Breast epithelium (tissue), 4 donors: ENCODE measurements at places on chromosomes 4 and X. TPM values are rescaled to one million over a fixed set of nuclear protein-coding genes. Genes with fewer than 3 reads are reported as not detected.

Gene ADH1A
- total RNA-seq, result 2.3 TPM

Gene TCP11X2
- not detected for total RNA-seq

Gene PDE5A
- 49.8 TPM for total RNA-seq

Gene LEF1
- 2.6 TPM for total RNA-seq

Gene TRPC5OS
- not detected for total RNA-seq

Gene ANXA10
- not detected for total RNA-seq

DNA sequence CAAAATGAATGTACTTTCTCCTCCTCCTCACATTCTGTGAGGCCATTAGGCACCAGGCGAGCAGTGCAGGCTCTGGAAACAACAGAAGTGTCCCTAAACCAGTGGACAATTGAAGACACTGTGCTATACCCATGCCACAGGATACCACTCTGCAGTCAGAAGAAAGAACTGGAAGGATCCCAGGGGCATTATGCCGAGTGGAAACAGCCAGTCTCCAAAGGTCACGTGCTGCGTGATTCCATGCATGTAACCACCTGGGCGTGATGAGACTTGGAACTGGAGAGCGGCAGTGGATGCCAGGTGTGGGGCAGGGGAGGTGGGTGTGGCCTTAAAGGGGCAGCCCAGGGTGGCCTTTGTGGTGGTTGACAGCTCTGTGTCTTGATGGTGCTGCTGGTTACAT lies 139.4 kb downstream of the EVC2 start:
- peaks cover 6% of the 10 kb centered on the region for H3K4me1 ChIP-seq
- no peaks in the 10 kb centered on the region for H3K27me3 ChIP-seq
- peaks cover 6% of the 10 kb centered on the region for H3K36me3 ChIP-seq
- no peak overlapping the region for H3K4me3 ChIP-seq
- no peak overlapping the region for H3K27ac ChIP-seq

DNA sequence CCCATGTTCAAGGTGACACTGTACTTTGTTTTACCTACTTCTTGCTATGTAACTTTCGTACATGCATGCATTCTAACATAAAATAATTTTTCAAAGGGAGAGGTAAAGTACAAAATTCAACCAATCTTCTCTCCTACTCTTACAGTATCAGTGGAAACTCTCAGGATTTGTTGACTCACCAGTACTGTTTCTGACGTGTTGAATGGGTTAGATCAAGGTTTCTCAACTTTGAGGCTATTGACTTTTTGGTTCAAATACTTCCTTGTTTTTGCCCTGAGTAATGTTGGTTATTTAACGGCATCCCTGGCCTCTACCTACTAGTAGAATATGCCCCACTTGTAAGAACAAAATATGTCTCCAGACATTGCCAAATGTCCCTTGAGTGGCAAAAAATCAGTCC lies 94.6 kb upstream of the SMAD1 start:
- H3K4me3 ChIP-seq, result no peak overlapping the region
- H3K27ac ChIP-seq, result no peak overlapping the region
- DNase-seq, result no peak
- H3K27me3 ChIP-seq, result no peaks in the 10 kb centered on the region
- no peaks in the 10 kb centered on the region for H3K36me3 ChIP-seq

GRCh38 chr4:82704156-82704555 lies 94.4 kb downstream of the SCD5 start:
- DNase-seq, result no peak
- no peak overlapping the region for H3K4me3 ChIP-seq
- no peaks in the 10 kb centered on the region for H3K4me1 ChIP-seq
- no peaks in the 10 kb centered on the region for H3K27me3 ChIP-seq

DNA sequence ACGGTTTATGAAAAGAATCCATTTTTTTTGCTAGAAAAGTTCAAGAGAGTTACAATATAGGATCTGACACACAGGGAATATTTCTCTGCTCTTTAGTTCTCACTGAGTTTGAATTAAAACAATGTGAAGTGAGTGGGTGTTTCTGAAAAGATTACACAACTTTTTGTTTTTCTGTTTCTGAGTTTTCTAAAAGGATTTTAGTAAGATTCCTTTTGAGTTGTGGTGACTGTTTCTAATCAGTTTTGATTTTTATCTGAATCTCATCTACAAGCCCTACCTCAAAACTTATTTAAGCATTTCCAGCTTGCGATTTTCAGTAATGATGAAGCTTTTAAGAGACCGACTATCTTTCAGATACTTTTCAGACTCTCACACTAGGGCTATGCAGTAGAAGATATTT lies 141.7 kb downstream of the GPAT3 start:
- H3K27me3 ChIP-seq, result no peaks in the 10 kb centered on the region
- H3K4me3 ChIP-seq, result no peak overlapping the region
- DNase-seq, result no peak
- H3K4me1 ChIP-seq, result no peaks in the 10 kb centered on the region
- no peak overlapping the region for H3K27ac ChIP-seq
- no peaks in the 10 kb centered on the region for H3K36me3 ChIP-seq

- H3K27ac ChIP-seq, result no peak overlapping the region
- H3K4me3 ChIP-seq, result no peak overlapping the region
- no peaks in the 10 kb centered on the region for H3K4me1 ChIP-seq
- H3K27me3 ChIP-seq, result peaks cover 55% of the 10 kb centered on the region
Observed at GRCh38 chrX:68754406-68754805, 74.4 kb upstream of the EFNB1 start.

GRCh38 chrX:103628386-103629317 lies at the start of gene TCEAL1:
Gene TCEAL1 (plus strand): TSS chrX:103628975. CDS start chrX:103629917, 942 bp downstream.
- peak; percentile 53 for DNase-seq
- no peaks in the 10 kb centered on the region for H3K36me3 ChIP-seq
- H3K4me1 ChIP-seq, result no peaks in the 10 kb centered on the region
- peak within 1 kb of the TSS; percentile 74 for H3K4me3 ChIP-seq
- H3K27me3 ChIP-seq, result peaks cover 32% of the 10 kb centered on the region

DNA sequence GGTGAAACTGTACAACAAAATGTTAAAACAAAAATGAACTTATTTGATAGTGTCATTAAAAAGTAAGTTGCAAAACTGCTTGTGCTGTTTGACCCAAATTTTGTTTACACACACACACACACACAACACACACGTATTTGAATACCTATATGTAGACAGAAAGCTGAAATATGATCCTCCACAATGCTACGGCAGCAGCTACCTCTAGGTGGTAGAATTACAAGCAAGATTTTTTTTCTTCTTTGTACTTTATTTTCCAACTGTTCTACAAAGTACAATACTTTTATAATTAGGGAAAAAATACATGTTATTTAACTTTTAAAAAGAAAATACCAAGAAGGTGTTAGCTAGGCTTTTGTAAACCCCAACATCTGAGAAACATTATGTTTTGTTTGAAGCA lies 1.2 kb downstream of the CYTL1 start:
- no peak for DNase-seq
- H3K4me3 ChIP-seq, result no peak overlapping the region
- H3K27me3 ChIP-seq, result peaks cover 20% of the 10 kb centered on the region
- H3K27ac ChIP-seq, result no peak overlapping the region

DNA sequence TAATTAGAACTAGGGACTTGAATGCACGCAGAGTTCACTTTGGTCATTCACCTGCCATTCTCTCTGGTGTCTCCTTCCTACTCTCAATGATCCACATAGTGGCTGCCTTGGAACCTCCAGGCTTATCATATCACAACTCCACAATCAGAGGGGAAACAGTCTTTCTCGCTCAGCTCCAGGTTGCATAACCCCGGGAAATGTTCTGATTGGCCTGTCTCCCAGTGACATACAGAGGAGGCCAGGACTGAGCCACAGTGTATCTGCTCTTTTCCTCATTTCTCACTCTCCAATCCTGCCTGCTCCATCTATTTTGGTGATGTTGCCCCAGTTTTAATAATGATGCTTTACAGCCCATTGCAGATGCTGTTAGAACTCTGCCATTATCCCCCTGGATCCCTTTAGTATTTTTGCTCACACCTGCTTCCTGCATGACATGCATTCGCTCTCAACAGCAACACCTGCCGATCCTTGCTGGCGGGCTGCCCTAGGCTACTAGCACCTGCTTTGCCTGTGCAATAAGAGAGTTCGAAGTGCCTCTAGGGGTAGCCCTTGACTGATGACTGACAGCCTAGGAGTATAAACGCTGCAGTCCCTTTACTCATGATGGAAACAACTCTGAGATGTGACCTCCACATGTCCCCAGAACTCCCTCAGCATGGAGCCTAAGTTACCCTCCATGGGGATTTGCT lies 211.3 kb upstream of the RPS6KA3 start:
- no peaks in the 10 kb centered on the region for H3K36me3 ChIP-seq
- no peaks in the 10 kb centered on the region for H3K4me1 ChIP-seq
- H3K27ac ChIP-seq, result no peak overlapping the region
- no peak overlapping the region for H3K4me3 ChIP-seq
- no peak for DNase-seq

DNA sequence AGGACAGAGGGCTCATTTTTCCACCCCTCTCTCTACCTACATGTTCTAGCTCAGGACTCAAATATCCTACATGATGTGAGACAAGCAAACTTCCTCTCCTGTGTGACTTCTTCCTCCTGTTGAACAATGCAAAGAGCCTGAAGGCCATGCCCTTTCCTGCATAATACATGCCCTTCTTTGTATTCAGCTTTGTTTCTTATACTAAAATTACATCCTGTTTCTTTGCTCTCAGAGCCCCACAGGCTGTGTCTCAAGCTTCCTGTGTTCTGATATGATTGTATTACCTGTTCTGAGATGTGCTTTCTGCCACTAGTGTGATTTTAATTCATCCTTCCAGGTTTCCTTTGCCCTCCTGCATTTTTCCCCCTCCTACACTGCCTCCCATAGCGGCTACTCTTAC lies 166.4 kb upstream of the AFF2 start:
- no peak overlapping the region for H3K27ac ChIP-seq
- H3K27me3 ChIP-seq, result no peaks in the 10 kb centered on the region
- no peaks in the 10 kb centered on the region for H3K36me3 ChIP-seq
- H3K4me3 ChIP-seq, result no peak overlapping the region

GRCh38 chr4:187504974-187505797 lies 490.4 kb upstream of the ZFP42 start:
- no peak for DNase-seq
- H3K27me3 ChIP-seq, result no peaks in the 10 kb centered on the region
- H3K27ac ChIP-seq, result no peak overlapping the region
- H3K36me3 ChIP-seq, result no peaks in the 10 kb centered on the region

GRCh38 chr4:9924750-9925149 lies 96.5 kb downstream of the SLC2A9 start:
- no peak overlapping the region for H3K4me3 ChIP-seq
- H3K27me3 ChIP-seq, result no peaks in the 10 kb centered on the region
- no peaks in the 10 kb centered on the region for H3K4me1 ChIP-seq
- H3K36me3 ChIP-seq, result no peaks in the 10 kb centered on the region
- no peak for DNase-seq

DNA sequence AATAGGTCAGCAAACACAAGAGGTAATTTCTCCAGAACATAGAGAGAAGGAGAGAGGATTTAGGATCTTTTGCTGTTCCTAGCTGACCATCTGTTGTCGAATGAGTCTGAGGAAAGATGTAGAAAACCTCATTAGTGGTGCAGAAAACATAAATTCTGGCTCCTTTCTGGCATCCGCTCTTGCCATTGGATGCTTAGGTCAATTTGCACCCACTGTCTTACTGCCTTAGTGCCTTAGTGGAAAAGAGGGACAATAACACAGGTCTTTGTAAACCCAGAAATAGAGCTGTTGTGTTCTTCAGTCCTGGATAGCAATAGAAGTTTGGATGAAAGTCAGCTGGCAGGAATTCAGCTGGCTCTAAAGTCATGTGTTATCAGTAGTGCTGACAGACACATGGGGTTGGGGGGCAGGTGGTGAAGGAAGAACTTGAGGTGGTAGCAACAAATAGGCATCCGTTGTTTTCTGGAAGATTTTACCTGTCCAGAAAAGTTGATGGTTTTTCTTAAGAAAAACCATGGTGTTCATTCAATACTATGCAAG lies 78.2 kb downstream of the GLRA2 start:
- H3K27ac ChIP-seq, result no peak overlapping the region
- no peak for DNase-seq
- peaks cover 4% of the 10 kb centered on the region for H3K27me3 ChIP-seq
- no peaks in the 10 kb centered on the region for H3K36me3 ChIP-seq
- H3K4me1 ChIP-seq, result no peaks in the 10 kb centered on the region

DNA sequence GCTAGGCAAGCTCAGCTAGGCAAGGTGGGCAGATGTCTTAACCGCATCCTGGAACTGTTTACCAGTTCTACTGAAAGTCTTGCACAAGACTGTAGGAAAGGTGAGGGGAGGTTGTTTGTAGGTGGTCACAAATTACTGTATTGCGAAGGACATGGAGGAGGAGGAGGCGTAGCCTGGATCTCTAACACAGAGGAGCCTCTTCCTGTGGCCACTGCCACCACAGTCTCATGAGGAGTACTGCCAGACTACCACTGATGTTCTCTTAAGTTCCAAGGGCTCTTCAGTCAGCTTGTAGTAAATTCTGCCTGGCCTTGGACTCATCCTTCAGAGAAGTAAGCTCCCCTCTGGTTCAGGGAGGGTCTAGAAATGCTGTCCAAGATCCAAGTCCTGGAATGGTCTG lies 258.6 kb downstream of the FAT4 start:
- no peaks in the 10 kb centered on the region for H3K36me3 ChIP-seq
- no peak overlapping the region for H3K27ac ChIP-seq
- H3K27me3 ChIP-seq, result no peaks in the 10 kb centered on the region

DNA sequence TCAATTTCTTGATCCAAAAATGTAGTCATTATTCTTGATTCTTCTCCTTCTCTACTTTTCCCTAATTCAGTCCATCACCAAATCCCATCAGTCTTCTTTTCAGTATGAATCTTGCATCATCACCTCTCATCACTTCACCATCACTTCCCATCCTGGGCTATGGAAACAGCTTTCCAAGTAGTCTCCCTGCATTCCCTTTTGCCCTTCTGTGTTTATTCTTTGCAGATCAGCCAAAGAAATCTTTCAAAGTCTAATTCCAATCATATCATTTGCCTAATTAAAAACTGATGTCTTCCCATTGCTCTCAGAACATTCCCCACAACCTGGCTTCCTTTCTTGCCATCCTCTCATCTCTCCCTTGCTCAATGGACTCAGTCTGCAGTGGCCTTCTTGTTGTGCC lies 201.7 kb upstream of the ADAMTS3 start:
- DNase-seq, result no peak
- no peak overlapping the region for H3K4me3 ChIP-seq
- H3K36me3 ChIP-seq, result no peaks in the 10 kb centered on the region
- no peaks in the 10 kb centered on the region for H3K27me3 ChIP-seq
- H3K4me1 ChIP-seq, result no peaks in the 10 kb centered on the region
- H3K27ac ChIP-seq, result no peak overlapping the region

DNA sequence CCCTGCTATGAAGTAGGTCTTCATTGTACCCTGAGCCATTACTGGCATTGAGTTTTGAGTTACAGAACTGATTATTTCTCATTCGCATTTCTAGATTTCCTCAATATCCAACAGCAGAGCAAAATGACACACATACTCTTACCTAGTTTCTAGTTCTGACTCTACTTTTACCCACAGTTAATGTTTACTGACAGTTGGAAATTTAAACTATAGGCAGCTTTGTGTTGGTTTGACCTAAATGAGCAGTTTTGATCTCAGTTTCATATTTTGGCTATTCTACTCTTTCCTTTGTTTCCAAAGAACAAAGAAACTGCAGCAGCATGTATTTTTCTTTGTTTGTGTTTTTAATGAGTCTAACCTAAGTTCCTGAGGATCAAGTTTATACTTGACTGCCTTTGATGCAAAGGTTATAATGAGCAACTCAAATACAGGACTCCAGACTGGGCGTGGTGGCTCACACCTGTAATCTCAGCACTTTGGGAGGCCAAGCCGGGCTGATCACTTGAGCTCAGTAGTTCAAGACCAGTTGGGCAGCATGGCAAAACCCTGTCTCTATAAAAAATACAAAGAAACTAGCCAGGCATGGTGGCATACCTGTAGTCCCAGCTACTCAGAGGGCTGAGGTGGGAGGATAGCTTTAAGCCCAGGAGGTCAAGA lies 30.4 kb downstream of the TXK start:
- no peaks in the 10 kb centered on the region for H3K4me1 ChIP-seq
- no peak overlapping the region for H3K4me3 ChIP-seq
- H3K36me3 ChIP-seq, result no peaks in the 10 kb centered on the region
- no peak for DNase-seq
- H3K27ac ChIP-seq, result no peak overlapping the region
